ENCODE measurements at places on chromosomes 6 and 20.

DNA sequence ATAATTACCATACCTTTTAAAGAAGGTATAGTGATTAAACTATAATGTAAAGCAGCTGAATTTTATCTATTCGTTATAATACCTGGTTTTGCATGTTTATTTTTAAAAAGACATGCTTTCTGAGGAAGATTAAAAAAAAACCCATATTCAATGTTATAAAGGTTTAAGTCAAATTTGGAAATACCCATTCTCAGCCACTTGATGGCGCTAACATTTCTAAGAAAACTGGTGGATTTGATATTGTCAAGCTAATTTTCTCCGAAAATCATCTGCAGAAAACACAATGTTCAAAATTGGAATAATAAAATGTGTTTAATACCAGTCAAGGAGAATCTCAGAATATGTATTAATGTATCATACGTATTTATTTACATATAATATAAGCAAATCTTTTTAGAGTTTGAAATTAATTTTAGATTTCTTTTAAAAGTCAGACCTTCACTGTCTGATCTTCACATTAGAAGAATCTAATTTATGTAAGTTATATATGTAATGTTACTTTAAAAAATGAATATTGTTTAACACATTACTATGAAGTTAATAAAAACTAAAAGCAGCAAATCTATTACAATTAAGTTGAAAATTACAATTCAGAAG lies 35.0 kb downstream of the SHPRH start:
- peak; percentile 27 for DNase-seq

- DNase-seq: no peak
Measured at GRCh38 chr20:64047046-64047389, 2.4 kb downstream of the SOX18 start.

DNA sequence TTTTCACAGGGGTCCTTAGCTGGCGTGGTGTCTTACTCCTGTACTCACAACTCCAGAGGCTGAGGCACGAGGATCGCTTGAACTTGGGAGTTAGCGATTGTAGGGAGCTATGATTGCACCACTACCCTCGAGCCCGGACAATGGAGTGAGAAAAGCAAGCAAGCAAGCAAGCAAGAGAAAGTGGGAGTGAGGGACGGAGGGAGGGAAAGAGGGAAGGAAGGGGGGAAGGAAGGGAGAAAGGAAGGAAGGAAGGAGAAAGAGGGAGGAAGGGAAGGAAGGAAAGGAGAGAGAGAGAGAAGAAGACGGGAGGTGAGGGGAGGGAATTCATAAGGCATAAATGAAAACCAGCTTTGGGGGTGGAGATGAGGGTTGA lies 120.5 kb downstream of the TRIM27 start:
- no peak for DNase-seq

DNA sequence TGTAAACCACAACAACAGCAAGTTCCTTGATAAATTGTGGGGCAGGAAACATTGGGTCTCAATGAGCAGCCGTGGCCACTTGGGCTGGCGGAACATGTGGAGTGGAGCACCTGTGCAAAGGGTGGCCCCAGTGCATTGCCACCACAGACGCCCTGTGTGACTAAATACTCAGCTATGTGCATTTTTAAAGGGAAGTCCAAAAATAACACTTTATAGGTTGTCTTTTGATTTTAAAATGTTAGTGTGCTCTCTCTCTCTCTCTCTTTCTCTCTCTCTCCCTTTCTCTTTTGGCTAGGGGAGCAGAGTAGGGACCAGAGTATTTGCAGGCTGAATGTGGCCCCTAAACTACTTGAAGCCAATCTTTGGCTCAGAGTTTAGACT lies 236.3 kb downstream of the BCAS1 start:
- DNase-seq: no peak

DNA sequence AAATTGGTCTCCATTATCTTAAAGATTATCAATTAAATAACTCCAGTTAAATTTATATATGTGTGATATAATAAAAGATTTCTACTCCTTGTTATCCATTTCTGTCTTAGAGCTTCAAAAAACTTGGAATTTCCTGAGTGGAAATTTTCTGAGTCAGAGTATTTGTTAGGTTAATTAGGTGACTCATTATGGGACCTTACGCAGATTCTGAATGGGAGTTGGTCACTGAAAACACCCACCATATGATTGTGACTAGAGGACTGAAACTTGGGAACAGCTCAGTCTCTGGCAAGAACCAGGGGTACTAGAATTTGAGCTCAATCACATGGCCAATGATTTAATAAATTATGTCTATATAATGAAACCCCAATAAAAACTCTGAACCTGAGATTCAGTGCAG lies 125.4 kb upstream of the HMGCLL1 start:
- no peak for DNase-seq

- DNase-seq: no peak
Measured at GRCh38 chr20:37471741-37472235, 49.3 kb upstream of the NNAT start.

GRCh38 chr6:39086294-39086693 lies 28.7 kb downstream of the SAYSD1 start:
- no peak for DNase-seq
